ENCODE measurements at places on chromosomes 6 and 20.

GRCh38 chr6:168314948-168315347 lies 4.6 kb downstream of the DACT2 start:
- DNase-seq = no peak

- DNase-seq = no peak
These were observed 4.2 kb downstream of the MLN start for GRCh38 chr6:33799454-33800113.

GRCh38 chr6:157779705-157780604 lies 43.1 kb upstream of the SNX9 start:
- DNase-seq = peak; percentile 60

- DNase-seq = no peak
These were observed 180.7 kb downstream of the TBXT start for GRCh38 chr6:165986914-165987482.

DNA sequence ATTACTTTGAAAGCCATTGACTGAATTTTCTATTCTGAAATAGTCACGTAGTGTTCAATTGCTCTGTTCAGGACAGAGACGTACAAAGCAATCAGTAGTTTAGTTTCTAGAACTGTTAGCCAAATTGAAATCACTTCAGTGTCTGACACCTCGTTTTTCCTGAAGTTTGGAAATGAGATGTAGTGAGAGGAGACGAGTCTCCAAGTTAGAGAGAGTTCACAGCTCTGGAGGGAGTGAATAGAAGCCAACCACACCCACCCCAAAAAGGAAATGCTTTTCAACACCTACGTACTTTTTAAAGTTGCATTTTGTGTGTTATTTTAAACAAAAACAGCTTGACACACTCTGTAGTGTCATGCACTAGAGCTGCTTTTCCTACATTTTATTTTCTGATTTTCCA lies 296.0 kb downstream of the ADGRG6 start:
- DNase-seq = no peak

DNA sequence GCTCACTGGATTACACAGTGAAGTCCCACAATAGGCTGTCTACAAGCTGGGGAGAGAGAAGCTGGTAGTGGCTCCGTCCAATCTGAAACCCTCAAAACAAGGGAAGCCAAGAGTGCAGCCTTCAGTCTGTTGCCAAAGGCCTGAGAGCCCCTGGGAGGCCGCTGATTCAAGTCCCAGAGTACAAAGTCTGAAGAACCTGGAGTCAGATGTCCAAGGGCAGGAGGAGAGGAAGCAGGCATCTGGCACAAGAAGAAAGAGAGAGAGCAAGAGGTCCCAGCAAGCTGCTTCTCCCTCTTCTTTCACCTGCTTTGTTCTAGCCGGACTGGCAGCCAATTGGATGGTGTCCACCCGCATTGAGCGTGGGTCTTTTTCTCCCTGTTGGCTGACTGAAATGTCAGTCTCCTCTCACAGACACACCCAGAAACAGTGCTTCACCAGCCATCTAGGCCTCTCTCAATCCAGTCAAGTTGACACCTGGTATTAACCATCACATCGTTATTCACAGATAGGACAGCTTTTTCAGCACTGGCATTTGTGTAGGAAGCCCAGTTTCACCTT lies 51.2 kb downstream of the CRYBG1 start:
- DNase-seq = no peak
